ENCODE measurements at places on chromosomes 6 and 20.

DNA sequence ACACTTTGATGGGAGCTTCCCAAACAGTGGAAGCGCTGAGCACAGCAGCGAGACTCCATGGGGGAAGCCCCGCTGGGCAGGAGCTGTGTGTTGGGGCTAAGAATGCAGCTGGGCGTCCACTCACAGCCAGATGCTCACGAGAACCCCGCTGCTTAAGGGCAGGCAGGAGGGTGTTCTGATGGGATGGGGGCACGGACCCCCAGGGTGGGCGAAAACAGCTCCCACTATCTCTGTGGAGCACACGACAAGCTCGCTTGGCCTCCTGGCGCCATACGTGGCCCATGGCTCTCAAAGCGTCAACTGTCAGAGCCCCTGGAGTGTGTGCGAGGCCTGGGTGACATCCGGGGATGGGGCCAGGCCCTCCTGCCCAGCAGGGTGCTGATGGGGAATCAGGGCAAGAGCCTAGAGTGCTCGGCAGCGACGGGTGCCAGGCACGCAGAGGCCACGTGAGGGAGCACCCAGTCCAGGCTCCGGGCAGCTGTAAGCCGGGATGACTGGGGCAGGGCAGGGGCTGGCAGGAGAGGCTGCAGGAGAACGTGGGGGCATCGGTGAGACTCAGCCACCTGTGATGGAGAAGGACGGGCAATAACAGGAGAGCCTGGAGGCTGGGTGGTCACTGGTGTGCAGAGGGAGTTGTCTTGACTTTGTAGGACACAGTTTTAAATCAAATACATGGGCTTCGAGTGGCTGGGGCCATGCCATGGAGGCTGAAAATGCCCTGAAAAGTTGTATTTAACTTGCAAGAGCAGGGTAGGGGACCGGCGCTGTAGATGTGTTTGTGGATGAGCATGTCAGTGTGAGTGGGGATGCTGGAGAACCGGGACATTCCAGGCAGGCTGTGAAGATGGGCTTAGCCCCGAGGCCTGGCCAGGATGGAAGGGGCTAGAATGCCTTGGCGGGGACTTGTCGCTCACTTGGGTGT is 27.3 kb downstream of the PYGB start:
- DNase-seq = no peak

- no peak for DNase-seq
These were observed 25.3 kb upstream of the PROKR2 start for GRCh38 chr20:5342021-5342420.

GRCh38 chr6:26307850-26308249 is 57.1 kb upstream of the BTN3A2 start:
- DNase-seq = no peak

- no peak for DNase-seq
These were observed 40.4 kb upstream of the TMEM170B start for GRCh38 chr6:11497107-11497506.
